ENCODE measurements at places on chromosomes 16 and 17.

DNA sequence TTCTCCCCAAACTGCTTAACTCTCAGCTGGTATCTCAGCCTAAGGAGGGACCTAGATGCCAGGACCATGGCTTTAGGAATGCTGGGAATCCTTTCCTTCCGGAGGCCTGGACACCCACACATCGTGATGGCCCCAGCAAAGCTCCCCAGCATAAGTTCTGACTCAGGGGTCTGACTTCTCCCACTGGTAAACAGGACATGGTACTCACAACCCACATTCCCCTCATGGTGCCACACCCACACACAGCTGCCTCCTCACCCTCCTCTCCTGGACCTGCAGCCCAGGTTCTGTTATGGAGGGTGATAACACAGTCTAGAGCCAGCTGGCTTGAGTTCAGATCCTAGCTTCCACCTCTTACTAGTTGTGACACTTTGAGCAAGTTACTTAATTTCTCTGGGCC is 719 bp upstream of the RNF227 start:
- DNase-seq, result no peak

DNA sequence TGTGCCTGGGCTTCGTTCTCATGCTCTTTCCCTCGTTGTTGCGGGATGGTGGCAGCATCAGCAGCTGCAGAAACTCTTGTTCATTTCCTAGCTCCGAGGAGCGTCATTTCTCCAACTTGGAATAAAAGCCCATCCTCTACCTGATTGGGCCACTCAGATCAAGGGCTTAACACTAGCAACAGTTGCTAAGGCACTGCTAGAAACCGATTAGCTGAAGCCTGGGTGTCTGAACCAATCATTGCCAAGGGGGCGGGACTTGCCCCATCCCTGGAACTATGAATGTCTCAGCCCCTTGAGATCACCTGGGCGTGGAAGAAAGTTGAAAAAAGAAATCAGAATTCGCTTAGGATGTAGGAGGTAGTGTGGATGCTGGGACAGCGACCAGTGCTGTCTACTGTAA is 145.3 kb downstream of the FOXL1 start:
- no peak for DNase-seq

- peak; percentile 49 for DNase-seq
These were observed 789.9 kb upstream of the KIF2B start for GRCh38 chr17:53032861-53033271.

GRCh38 chr17:73039282-73039681 is 53.2 kb downstream of the SLC39A11 start:
- DNase-seq, result no peak

GRCh38 chr16:85205747-85206471 is 93.6 kb upstream of the CIBAR2 start:
- no peak for DNase-seq

GRCh38 chr17:39014795-39015545 is 47.8 kb upstream of the FBXO47 start:
- DNase-seq, result no peak

GRCh38 chr16:70582280-70582978 is 58.8 kb downstream of the SF3B3 start:
- no peak for DNase-seq

DNA sequence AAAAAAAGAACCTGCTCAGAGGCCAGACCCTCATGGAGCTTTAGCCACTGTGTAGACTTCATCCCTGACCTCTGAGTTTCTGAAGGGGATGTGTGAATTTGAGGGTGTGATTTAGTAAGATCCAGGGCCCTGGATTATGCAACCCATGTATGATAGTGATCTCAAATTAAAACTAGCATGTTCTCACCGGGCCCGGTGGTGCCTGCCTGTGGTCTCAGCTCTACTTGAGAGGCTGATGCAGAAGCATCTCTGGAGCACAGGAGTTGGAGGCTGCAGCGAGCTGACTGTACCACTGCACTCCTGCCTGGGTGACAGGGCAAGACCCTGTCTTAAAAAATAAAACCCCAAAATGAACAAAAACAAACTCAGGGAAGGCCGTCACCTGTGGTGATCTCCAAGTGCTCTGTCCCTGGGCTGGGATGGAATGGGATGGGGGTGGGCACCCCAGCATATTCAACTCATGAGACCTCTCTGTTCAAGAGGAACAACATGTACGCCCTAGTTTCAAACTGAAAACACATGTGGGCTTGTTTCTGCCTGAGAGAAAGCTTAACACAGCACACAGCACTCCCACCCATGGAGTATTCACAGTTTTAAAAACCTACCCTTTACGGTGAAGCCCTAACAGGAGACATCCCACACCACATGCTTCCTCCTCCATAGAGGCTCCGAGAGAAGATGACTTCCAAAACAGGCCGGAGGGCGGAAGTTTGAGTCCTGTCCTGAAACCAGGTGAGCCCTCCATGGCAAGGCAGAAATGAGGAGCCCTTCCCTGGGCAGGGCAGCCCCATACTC is 30.1 kb downstream of the GNPTG start:
- DNase-seq, result no peak

DNA sequence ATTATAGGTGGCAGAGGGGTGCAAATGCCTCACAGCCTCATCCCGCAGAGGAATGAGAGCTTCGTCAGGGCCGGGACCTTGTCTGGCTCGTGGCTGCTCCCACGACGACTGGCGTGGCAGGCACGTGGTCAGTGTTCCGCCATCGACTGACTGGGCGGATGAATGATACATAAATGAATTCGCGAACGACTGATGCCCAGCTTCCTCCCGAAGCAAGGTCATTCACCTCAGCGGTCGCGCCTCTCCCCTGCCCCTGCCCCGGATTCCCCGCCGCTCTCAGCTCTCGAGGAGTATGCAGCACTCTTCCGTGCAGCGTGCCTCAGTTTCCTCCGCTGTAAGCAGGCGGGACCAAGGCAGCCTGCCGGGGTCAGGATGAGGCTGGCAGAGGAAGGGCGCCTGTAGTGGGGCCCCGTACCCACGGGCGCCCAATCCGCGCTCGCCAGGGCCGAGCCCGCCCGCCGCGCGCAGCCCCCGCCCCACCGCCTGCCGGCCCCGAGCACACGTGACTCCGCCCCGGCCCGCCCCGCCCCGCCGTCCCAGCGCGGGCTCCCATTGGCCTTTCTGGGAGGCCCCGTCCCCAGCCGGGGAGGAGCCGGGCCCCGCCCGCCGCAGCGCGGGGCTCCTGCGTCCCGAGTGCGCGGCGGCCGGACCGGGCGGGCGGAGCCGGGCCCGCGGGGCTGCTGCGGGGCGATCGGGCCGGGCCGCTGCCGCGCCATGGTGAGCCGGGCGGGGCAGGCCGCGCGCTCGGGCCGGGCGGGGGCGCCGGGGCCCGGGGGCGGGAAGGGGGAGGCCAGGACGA is at the start of gene SNN:
Gene SNN (plus strand): TSS at position 632 of the 799 bp plus-strand sequence. CDS start 7,605 bp downstream, outside the sequence.
- DNase-seq, result peak; percentile 71

GRCh38 chr16:11256661-11257130 is 692 bp upstream of the SOCS1 start:
- DNase-seq, result no peak

Measured in skin of body (tissue), 3 donors.